ENCODE measurements at places on chromosomes 16 and 17.
A peak's percentile ranks its signal among the peaks of the same experiment; 100 is the strongest.

- DNase-seq, result no peak
Measured at GRCh38 chr17:35242158-35242804, 591 bp upstream of the SLFN5 start.

DNA sequence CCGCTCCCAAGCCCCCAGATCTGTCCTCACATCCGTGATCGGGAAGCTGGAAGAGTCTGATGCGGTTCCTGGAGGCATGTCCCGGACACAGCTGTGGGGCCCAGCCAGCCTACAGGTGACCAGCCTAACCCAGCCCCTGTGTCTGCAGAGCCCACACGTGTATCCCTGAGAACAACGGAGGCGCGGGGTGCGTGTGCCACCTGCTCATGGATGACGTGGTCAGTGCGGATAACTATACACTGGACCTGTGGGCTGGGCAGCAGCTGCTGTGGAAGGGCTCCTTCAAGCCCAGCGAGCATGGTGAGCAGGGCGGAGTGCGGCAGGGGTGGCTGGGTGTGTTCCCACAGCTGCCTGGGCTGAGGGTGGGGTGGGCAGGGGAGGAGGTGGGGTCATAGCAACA is 30.9 kb downstream of the IL4R start:
- DNase-seq, result no peak

DNA sequence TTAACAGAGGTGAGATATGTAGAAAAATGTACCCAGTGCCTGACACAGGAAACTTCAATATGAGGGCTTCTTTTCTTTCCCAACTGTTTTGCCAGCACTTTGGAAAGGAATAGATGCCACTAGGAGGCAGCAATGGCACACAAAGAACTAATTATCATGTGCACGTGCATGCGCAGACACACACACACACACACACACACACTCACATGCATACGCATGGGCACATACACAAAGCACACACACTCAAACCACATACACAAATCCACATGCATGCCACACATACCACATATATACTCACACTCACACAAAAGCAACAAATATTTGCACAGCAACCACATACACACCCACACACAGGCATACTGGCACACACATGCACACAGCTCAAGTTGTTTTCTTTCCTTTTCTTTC is 8.8 kb upstream of the CEP112 start:
- peak; percentile 84 for DNase-seq

- DNase-seq, result no peak
Measured at GRCh38 chr17:76511668-76512365, 10.6 kb upstream of the RHBDF2 start.

DNA sequence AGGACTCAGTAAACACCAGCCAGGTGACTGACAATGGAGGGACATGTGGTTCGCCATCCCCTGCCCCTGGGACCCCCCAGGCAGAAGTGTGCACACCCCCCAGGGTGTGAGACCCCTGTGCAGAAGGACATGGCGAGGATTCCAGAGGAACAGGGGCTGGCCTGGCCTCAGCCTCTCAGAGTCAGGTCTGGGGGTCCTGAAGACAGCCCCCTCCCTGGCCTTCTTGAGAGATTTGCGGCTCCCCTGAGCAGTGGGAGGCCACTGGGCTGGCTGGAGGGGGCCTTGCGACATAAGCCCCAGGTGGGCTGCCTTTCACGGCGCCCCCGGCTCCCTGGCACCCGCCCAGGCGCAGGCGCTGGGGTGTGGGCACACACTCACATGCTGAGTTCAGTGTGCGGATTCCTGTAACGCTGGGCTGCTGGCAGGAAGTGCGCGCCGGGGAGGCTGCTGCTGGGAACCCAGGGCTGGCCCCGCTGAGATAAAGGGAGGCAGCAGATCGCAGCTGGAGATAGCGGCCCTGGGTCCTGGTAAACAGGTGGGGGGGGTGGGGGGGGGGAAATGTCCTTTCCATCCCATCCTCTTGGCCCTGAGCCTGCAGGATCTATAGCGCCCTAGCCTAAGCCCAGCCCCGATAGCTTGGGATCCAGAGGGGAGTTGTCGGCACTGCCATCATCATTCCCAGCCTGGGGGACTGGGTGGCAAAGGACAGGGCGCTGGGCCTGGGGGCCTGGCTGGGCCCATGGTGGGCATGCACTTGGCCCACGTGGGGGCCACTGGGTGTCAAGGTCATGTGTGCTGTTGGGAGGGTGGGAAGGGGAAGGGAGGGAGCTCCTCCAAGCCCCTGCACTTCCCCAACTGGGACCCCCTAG is 27.1 kb downstream of the TMEM235 start:
- no peak for DNase-seq

GRCh38 chr17:31296142-31296541 is 897 bp downstream of the OMG start:
- no peak for DNase-seq

GRCh38 chr17:48593126-48593829 is at the start of gene HOXB5:
Gene HOXB5 (minus strand): TSS chr17:48593779. CDS start chr17:48593682, 97 bp downstream.
- DNase-seq, result no peak

GRCh38 chr17:18257268-18257981 is 1.1 kb downstream of the FLII start:
- DNase-seq, result no peak

DNA sequence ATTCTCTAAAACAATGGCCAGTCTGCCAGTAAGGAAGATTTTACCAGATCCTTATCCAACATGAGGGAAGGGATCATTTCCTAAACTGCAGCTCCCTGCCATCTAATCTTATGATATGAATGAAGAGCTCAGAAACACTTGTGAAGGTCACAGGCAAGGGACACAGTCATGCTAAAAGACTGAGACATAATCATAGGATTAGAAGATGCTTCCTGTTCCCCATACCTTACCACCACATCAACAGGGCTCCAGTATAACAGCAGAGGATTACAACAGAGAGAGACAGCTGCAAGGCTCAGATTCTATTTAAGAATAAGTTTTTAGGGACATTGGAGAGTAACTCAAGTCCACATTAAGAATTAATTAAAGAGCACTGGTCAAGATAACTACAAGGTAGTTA is 93.3 kb downstream of the BRIP1 start:
- DNase-seq, result no peak

GRCh38 chr17:28494445-28495188 is 11.5 kb upstream of the FOXN1 start:
- peak; percentile 10 for DNase-seq

DNA sequence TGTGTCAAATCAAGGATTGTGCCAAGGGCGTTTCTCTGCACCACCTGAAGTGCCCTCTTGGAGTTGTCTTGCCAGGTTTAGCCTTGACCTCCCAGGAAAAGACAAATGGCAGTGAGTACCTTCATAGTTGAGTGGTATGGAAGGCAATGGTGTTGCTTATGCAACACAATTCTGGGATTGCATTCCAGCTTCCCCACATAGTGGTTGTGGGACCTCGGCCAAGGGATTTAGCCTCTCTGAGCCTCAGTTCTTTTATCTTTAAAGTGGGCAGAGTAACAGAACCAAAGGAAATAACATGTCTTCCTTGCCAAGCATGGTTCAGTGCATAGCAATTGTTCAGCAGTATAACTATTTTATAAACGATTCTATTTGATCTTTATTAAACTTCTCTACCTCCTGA is 49.4 kb downstream of the CCDC42 start:
- no peak for DNase-seq

DNA sequence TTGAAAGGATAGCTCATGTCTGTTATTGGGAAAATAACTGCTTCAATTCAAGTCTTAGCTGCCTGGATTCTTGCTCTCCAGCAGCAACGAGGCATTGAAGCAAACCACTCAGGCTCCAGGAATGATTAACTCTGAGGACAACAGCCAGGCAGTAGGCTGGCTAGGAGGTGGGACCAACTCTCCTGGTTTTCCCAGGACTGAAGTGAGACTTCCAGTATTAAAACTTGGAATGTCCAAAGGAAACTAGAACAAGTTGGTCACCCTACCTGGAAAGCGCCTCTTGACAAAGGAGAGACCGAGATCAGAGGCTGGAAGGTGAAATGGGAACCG is 100.7 kb downstream of the SALL1 start:
- no peak for DNase-seq

GRCh38 chr16:8916541-8917225 is 34.5 kb downstream of the LITAFD start:
- DNase-seq, result no peak

DNA sequence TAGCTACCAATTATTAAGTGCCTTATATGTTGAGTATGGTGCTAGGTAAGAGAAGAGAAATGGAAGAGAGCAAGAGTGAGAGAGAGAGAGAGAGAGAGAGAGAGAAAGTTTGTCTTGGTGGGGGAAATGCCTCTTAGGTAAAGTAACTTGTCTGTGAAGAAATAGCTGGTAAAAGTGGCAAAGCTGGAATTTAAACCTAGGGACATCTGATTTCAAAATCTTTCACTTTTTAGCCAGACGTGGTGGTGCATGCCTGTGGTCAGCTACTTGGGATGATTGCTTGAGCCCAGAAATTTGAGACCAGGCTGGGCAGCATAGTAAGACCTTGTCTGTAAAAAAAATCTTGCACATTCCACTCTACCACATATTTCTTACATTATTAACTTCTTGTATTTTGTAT is 23.0 kb upstream of the CDR2 start:
- DNase-seq, result no peak

DNA sequence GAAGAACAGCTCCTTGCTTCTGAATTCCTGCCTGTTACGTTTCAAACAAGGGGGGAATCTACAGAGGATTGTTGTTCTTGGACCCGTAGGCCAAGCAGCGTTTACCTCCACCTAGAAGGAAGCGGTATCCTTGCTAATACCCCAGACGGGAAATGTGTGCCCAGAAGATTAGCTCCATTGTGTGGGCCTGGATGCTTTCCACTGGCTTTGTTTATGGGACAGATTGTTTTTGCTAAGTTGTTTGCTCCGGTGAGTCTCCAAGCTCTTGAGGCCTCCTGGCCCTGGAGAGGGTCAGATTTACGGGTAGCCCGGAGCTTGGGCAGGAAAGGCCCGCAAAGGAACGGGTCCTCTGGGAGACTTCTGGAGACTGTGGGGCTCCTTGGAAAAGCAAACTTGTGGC is 28.4 kb upstream of the MRTFB start:
- no peak for DNase-seq

GRCh38 chr17:40061609-40062038 is 1.1 kb upstream of the THRA start:
- no peak for DNase-seq

All from SK-N-MC (cell line).